ENCODE measurements at places on chromosomes 11 and 22. TPM values are rescaled to one million over a fixed set of nuclear protein-coding genes. Genes with fewer than 3 reads are reported as not detected.

DNA sequence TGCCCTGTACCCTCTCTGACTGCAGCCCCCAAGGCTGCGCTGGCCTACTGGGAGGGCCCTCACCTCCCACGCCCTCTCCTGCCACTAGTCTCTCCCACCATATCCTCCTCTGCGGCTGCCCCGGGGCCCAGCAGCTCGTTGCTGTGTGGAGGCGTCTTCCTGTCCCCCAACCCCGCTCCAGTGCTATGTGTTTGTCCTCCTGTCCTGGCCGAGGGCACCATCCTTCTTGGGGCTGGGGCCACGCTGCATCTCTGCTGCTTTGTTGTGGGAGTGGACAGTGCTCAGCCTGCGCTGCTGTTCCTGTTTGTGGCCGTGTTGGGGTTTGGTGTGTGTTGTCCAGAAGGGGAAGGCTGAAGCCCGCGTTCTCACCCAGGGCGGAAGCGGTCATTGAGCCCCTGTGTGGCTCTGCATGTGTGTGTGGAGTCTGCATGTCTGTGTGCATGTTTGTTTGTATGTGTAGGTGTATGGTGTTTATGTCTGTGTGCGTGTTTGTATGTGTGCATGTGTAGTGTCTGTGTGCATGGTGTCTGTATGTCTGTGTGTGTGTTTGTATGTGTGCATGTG lies 15.7 kb downstream of the TPCN2 start:
- H3K4me3 ChIP-seq: no peak overlapping the region
- no peak overlapping the region for H3K27ac ChIP-seq
- no peaks in the 10 kb centered on the region for H3K4me1 ChIP-seq

DNA sequence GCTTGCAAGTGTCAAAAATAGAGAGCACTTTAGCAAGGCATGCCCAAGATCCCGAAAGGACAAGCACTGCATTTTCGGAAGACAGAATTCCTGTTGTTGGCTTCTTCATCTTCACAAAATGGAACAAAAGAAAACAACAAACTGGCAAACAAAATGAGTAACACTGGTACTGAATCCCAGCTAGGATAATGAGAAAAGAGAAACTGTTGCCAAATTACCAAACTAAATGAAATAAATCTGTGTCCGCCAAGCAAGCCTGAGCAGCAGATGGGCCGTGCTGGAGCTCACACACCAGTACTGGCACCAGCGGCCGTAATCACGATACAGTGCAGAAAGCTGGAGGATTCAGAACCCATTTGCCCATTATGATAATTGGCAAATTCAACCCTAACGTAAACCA lies 30.6 kb downstream of the TUB start:
- H3K4me1 ChIP-seq: no peaks in the 10 kb centered on the region
- DNase-seq: no peak
- H3K27ac ChIP-seq: no peak overlapping the region

DNA sequence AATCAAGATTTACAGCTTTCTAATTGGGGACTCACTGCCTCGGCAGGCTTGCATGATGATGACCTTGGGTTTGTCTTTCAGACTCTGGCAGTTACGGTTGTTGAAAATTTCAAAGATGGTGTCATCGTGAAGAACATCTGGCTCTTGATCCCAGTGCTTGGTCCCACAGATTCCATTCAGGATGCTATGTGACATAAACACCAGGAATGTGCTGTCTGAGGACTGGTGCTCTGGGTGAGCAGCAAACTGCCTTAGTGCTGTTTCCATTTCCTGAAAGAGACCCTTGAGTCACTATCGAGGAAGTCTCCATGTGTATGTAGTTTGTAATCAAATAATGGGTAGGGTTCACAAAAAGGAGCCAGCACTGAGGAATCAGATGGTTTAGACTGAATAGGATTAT lies 7.1 kb downstream of the CASP12 start:
- no peaks in the 10 kb centered on the region for H3K27me3 ChIP-seq
- H3K4me3 ChIP-seq: no peak overlapping the region
- H3K36me3 ChIP-seq: no peaks in the 10 kb centered on the region
- no peaks in the 10 kb centered on the region for H3K4me1 ChIP-seq

- H3K4me3 ChIP-seq: no peak overlapping the region
- no peak overlapping the region for H3K27ac ChIP-seq
- no peak for DNase-seq
- no peaks in the 10 kb centered on the region for H3K36me3 ChIP-seq
Measured at GRCh38 chr22:16776080-16776479, 49.1 kb downstream of the XKR3 start.

CYTH4 gene
- not detected for total RNA-seq

DNA sequence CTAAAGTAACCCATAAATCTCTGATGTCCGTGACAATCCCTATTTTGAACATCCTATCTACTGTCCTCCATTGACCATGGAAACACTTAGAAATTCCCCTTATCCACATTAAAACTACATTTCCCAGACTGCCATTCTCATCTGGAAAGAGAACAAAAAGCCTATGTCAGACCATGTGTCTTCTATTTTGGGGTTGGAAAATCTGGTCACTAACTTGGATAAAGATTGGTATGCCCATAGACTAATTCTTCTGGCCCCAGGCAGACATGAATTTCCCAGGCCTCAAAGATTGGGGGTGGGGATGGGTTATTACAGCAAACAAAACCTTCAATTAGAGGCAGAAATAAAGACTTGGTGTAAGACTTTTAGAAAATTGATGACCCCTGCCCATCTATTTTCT lies 30.9 kb upstream of the CREB3L1 start:
- H3K4me1 ChIP-seq: peaks cover 35% of the 10 kb centered on the region
- no peaks in the 10 kb centered on the region for H3K27me3 ChIP-seq
- no peaks in the 10 kb centered on the region for H3K36me3 ChIP-seq
- DNase-seq: no peak
- H3K4me3 ChIP-seq: no peak overlapping the region

CADM1 gene
- total RNA-seq: not detected

TMEM218 gene
- 20.5 TPM for total RNA-seq

GRCh38 chr22:23103199-23103954 lies 33.1 kb downstream of the GNAZ start:
- H3K4me3 ChIP-seq: no peak overlapping the region
- no peaks in the 10 kb centered on the region for H3K36me3 ChIP-seq
- no peak overlapping the region for H3K27ac ChIP-seq
- DNase-seq: no peak
- H3K4me1 ChIP-seq: no peaks in the 10 kb centered on the region

KCNJ5 gene
- 0.11 TPM for total RNA-seq

- no peaks in the 10 kb centered on the region for H3K36me3 ChIP-seq
- no peaks in the 10 kb centered on the region for H3K4me1 ChIP-seq
- no peaks in the 10 kb centered on the region for H3K27me3 ChIP-seq
- H3K27ac ChIP-seq: no peak overlapping the region
- no peak for DNase-seq
- H3K4me3 ChIP-seq: no peak overlapping the region
Measured at GRCh38 chr22:33578752-33579151, 341.5 kb downstream of the LARGE1 start.

GRCh38 chr11:1391165-1392075 lies 1.7 kb downstream of the BRSK2 start:
- no peaks in the 10 kb centered on the region for H3K4me1 ChIP-seq
- H3K36me3 ChIP-seq: no peaks in the 10 kb centered on the region
- DNase-seq: no peak
- H3K27me3 ChIP-seq: no peaks in the 10 kb centered on the region
- no peak overlapping the region for H3K27ac ChIP-seq

GRCh38 chr11:43427971-43428370 lies 69.3 kb downstream of the TTC17 start:
- no peaks in the 10 kb centered on the region for H3K4me1 ChIP-seq
- DNase-seq: no peak
- H3K27ac ChIP-seq: no peak overlapping the region
- H3K4me3 ChIP-seq: no peak overlapping the region
- 0 out of 2 replicates have a peak, but pooled peaks cover 5% of the 10 kb centered on the region for H3K36me3 ChIP-seq

SLC22A24 gene
- not detected for total RNA-seq

- no peak overlapping the region for H3K4me3 ChIP-seq
- H3K27me3 ChIP-seq: no peaks in the 10 kb centered on the region
- no peak overlapping the region for H3K27ac ChIP-seq
- H3K36me3 ChIP-seq: no peaks in the 10 kb centered on the region
- H3K4me1 ChIP-seq: no peaks in the 10 kb centered on the region
- DNase-seq: no peak
Measured at GRCh38 chr22:44519886-44520285, 21.9 kb upstream of the RTL6 start.

DNA sequence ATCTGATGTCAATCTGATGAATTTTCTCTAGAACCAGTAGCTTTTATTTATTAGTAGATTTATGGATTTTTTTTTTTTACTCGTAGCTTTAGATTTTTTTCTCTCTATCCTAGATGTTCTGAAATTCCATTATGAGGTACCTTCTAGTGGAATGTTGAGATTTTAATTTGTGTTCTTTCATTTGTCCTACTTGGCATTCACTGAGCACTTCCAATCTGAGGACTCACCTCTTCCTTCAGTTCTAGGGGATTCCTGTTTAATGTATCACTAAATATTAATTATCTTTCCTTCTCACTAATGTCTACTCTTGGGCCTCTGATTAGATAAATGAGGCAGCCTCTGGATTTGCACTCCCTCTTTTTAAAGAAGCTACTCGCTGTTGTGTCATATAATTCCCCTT lies 40.2 kb upstream of the WNT7B start:
- no peaks in the 10 kb centered on the region for H3K36me3 ChIP-seq
- no peak overlapping the region for H3K4me3 ChIP-seq
- H3K27ac ChIP-seq: no peak overlapping the region
- H3K4me1 ChIP-seq: peaks cover 65% of the 10 kb centered on the region
- DNase-seq: no peak
- no peaks in the 10 kb centered on the region for H3K27me3 ChIP-seq

- no peak overlapping the region for H3K4me3 ChIP-seq
- H3K27ac ChIP-seq: no peak overlapping the region
- no peak for DNase-seq
Measured at GRCh38 chr22:43222987-43223386, 36.1 kb upstream of the TTLL12 start.

E2F8 gene
- 22.0 TPM for total RNA-seq

DNA sequence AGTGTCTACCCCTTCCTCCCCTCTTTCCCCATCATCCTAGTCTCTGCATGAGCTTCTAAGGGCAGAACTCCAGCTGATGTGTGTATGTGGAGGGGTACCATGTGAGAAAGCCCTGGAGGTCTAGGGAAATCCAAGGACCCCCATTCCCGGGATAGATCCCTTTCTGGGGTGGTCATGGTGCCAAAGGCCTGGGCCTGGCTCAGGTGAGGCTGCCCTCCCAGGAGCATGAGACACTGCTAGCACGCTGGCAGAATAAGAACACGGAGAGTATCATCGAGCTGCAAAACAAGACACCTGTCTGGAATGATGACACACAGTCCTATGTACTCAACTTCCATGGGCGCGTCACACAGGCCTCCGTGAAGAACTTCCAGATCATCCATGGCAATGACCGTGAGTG lies 19.6 kb downstream of the TUB start:
- no peak overlapping the region for H3K4me3 ChIP-seq
- H3K27me3 ChIP-seq: no peaks in the 10 kb centered on the region

GRCh38 chr22:17897426-17897825 lies 123.2 kb upstream of the BID start:
- H3K4me1 ChIP-seq: no peaks in the 10 kb centered on the region
- H3K4me3 ChIP-seq: no peak overlapping the region
- H3K27me3 ChIP-seq: no peaks in the 10 kb centered on the region
- H3K27ac ChIP-seq: no peak overlapping the region

OR52I2 gene
- not detected for total RNA-seq

DNA sequence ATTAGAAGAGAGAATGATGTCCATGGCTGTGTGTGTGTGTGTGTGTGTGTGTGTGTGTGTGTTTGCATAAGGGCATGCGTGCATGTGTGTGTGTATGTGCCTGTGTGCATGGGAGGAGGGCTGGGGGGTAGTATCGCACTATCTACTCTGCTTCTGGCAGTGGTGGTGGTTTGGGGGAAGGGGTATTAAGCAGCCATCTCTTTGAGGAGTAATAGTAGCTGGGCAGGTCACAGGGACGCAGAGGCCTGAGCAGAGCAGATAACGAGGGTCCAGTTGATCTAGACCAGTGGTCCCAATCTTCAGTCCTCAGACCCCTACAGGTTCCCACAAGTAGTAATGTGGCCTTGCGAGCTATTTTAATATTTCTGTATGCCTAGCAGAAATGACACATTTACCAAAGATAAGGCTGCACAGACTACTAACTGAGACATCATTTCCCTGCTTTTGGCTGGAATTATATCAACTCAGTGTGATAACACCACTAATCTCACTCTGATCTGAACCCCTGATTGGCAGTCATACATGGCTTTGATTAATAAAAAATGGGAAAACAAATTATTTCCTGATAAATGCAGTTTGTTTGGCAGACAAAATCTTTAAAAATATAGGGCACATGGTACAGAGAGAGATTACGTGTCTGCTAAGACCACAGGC lies 354.3 kb downstream of the BUD13 start:
- H3K4me1 ChIP-seq: no peaks in the 10 kb centered on the region
- H3K4me3 ChIP-seq: no peak overlapping the region
- no peaks in the 10 kb centered on the region for H3K36me3 ChIP-seq

DNA sequence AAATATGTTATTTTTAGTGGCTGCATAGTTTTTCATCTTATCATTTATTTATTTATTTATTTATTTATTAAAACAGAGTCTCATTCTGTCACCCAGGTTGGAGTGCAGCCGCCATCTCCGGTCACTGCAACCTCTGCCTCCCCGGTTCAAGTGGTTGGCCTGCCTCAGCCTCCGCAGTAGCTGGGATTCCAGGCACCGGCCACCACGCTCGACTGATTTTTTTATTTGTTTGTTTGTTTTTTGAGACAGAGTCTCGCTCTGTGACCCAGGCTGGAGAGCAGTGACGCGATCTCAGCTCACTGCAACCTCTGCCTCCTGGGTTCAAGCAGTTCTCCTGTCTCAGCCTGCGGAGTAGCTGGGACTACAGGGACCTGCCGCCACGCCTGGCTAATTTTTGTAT lies 262.9 kb upstream of the DDI1 start:
- H3K27me3 ChIP-seq: no peaks in the 10 kb centered on the region
- no peaks in the 10 kb centered on the region for H3K36me3 ChIP-seq
- no peaks in the 10 kb centered on the region for H3K4me1 ChIP-seq
- H3K4me3 ChIP-seq: no peak overlapping the region

DNA sequence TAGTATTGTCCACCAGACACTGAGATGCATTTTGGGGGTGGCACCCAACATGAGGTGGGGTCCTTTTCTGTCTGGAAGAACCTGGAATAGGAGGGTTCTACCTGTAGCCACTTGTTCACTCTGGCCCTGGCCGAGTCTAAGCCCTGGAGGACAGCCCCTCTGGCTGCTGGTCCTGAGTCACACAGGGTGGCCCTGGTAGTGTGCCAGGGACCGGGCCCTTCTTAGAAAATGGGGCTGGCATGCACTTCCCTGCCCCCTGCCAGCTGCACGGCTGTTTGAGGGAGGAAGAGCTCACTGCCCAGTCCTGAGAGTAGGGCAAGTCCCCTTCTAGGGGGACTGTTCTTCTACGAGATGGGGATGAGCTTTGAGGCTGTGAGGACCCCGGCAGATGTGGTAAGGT lies 2.2 kb downstream of the PLCB3 start:
- H3K27me3 ChIP-seq: no peaks in the 10 kb centered on the region
- H3K27ac ChIP-seq: no peak overlapping the region
- H3K4me3 ChIP-seq: no peak overlapping the region

GRCh38 chr11:120173807-120174206 lies 35.9 kb upstream of the TRIM29 start:
- no peak overlapping the region for H3K4me3 ChIP-seq
- H3K36me3 ChIP-seq: no peaks in the 10 kb centered on the region
- no peak overlapping the region for H3K27ac ChIP-seq
- H3K4me1 ChIP-seq: no peaks in the 10 kb centered on the region

GRCh38 chr22:28914201-28914600 lies 30.8 kb downstream of the ZNRF3 start:
- no peaks in the 10 kb centered on the region for H3K36me3 ChIP-seq
- no peak overlapping the region for H3K27ac ChIP-seq
- peaks cover 14% of the 10 kb centered on the region for H3K4me1 ChIP-seq

Measured in PC-9 (cell line).